Muscle of leg (tissue), 16 donors: ENCODE measurements at places on chromosomes 11 and 22. TPM values are rescaled to one million over a fixed set of nuclear protein-coding genes. Genes with fewer than 3 reads are reported as not detected.

Gene ARHGAP8
- total RNA-seq: 1.1 TPM

Gene RFPL1
- total RNA-seq: not detected

Gene MCHR1
- total RNA-seq: 0.27 TPM

DNA sequence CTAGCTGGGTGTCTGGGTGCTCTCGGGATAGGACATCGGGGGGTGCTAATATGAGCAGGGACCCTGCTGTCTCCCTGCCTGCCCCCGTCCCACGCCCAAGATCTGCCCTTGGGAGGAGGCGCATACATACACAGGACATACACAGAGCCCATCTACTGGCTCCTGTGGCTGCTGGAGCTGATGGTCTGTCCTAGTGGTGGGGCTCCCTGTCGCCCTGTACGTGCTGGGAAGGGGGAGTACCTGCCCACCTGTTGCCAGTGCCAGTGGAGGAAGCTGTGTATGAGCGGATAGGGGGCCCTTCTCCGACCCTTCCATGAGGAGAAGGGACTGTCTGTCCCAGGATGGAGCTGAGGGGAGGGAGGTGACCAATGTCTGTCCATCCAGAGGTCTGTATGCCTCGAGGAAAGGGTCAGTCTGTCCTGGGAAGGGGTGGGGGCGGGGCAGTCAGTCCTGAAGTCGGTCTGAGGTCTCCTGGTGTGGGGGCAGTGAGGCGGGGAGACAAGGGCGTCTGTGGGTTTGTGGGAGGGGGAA, 952 bp downstream of the TBC1D10A start:
- no peak for DNase-seq

GRCh38 chr11:31807799-31808667, 3.1 kb downstream of the PAX6 start:
- no peak for DNase-seq

DNA sequence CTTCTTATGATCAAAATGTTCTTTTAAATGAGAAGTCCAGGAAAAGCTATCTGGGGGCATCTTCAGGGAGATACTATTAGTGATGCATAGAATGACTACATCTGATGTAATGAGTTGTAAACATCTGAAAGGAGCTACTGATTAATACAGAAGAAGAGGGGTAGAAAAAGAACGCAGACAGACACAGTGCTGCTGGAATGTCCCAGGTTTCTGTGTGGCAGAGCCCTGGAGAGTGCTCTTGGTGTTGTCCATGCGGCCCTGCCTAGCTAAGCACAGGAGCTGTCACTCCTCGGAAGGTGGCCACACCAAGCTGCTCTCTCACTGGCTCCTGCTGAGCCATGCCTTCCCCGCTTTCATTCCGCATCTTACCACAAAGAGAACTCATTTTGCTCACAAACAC, 768.8 kb downstream of the OPCML start:
- DNase-seq: no peak

- no peak for DNase-seq
Observed at GRCh38 chr22:45684169-45684568, 12.5 kb downstream of the ATXN10 start.

DNA sequence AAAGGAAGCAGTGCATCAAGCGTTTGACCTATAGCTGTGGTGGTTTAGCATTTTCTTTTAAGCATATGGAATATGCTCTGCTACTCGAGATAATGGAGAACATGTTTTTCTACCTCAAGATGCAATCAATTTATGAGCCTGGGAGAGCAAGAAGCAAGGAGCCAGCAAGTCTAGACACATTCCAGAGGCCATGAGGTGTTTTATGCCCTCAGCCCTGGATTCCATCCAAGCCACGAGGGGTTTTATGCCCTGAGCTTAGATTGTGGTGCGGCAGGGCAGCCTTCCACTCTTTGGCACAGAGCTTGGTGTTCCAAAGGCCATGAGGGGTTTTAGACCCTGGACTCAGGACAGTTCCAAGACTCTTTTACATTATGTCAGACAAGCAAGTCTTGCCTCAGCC, 11.7 kb upstream of the DNAJB13 start:
- DNase-seq: no peak
